ENCODE measurements at places on chromosomes 3 and 15.
A peak's percentile ranks its signal among the peaks of the same experiment; 100 is the strongest.

- no peak for DNase-seq
These were observed 212.4 kb upstream of the ADAMTS9 start for GRCh38 chr3:64900156-64900555.

- no peak for DNase-seq
These were observed 53.0 kb downstream of the C3orf80 start for GRCh38 chr3:160278210-160278609.

- DNase-seq, result peak; percentile 30
These were observed 10.1 kb upstream of the FOXB1 start for GRCh38 chr15:59993950-59994401.

DNA sequence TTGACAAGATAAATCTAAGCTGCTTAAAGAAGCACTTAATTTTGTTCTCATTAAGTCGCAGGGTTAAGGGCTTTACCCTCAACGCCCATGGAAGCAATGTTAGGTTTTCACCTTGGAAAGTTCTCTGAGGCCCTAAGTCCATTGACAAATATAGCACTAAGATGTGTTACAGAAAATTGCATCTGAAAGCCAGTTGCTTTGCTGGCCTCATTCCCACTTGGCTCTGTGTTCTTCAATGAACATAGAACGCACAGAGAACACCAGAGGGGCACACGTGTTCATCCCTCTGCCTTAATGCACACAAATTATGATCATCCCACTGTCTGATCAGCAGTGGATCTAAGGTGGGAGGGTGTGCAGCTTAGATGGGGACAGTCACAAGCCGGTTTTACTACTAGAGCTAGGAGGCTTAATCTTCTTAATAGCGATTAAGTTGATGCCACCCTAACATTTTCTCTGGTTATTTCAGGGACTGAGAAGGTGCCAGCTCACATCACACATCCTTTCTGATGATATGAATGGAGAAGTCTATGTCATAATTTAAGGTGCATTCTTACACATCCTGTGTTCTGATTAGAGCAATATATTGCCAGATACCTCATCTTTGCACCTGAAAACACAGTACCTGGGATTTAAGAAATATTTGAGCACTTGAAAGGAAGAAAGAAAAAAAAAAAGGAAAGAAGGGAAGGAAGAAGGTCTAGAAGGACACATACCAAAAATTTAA is 224.4 kb upstream of the ICE2 start:
- DNase-seq, result no peak

GRCh38 chr15:91146728-91147127 is 46.7 kb downstream of the SV2B start:
- no peak for DNase-seq

- DNase-seq, result no peak
These were observed 44.6 kb downstream of the ONECUT1 start for GRCh38 chr15:52745326-52746161.

GRCh38 chr3:126003447-126004190 is 34.6 kb downstream of the ROPN1B start:
- no peak for DNase-seq

- DNase-seq, result no peak
These were observed 225.8 kb upstream of the ALCAM start for GRCh38 chr3:105140899-105141367.

- no peak for DNase-seq
These were observed 5.6 kb upstream of the PCOLCE2 start for GRCh38 chr3:142894493-142894892.

All from GM13977 (cell line).